ENCODE measurements at places on chromosomes 4 and X.

GRCh38 chr4:16289897-16290554 is 63.8 kb upstream of the TAPT1 start:
- no peak for DNase-seq

- no peak for DNase-seq
Observed at GRCh38 chr4:18109676-18110075, 88.1 kb upstream of the LCORL start.

DNA sequence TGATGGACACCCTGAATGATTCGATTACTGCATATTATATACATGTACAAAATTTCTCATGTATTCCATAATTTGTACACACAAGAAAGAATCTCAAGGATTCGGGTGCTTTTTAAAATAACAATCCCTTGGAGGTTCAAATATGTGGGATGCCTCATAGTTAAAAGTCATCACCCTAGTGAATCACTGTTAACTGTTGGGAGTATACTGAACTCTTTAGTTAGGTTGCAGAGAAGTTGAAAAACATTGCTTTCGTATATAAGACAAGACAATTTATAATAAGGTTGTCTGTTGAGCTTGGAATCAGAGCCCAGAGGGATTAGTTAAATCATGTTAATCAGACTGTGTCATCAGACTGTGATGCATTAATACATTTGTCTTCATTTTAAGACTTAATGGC is 15.6 kb downstream of the DCK start:
- no peak for DNase-seq

GRCh38 chr4:136599890-136600289 is 932.4 kb downstream of the PCDH18 start:
- no peak for DNase-seq

DNA sequence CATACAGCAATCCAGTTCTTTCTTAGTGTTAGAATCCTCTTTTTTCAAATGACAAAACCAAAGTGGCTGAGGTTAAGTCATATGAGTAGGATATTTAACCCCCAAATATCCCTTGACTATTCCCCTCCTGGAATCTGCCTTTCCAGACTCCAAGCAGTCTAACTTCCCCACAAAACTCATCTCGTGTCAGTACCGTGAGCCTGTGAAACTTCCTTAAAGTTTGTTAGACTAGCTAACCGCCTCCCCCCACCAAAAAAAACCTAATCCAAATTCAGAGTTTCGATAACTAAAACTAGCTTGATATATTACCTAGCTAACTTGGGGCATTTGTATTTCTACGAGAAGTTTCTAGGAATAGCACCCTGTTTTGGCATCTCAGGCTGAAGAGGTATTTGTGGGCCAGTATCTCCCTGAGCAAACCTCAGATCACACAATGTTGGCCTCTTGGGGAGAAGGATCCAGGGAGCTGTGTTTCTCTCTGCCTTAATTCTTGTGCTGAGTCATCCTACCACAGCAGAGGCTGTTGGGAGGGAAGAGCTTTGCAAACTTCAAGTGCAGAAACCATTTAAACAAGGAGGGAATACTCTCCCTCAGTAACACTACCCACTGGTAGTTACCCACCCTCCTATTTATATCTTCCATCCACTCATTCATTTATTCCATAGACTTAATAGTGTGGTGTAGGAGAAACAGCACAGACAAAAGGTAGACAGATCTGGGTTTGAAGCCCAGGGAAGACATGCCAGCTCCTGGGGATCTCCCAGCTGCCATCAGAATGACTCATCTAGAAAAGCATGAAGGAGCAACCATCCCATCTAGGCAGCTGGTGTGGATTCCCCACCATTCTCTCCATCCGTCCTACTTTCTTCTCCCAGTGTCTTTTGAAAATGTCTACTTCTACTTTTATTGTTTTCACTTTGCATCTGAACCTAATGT is 39.3 kb upstream of the TXK start:
- DNase-seq, result no peak

GRCh38 chr4:104272966-104273365 is 221.7 kb downstream of the CXXC4 start:
- no peak for DNase-seq

GRCh38 chr4:186931519-186931918 is 207.9 kb upstream of the FAT1 start:
- DNase-seq, result no peak

DNA sequence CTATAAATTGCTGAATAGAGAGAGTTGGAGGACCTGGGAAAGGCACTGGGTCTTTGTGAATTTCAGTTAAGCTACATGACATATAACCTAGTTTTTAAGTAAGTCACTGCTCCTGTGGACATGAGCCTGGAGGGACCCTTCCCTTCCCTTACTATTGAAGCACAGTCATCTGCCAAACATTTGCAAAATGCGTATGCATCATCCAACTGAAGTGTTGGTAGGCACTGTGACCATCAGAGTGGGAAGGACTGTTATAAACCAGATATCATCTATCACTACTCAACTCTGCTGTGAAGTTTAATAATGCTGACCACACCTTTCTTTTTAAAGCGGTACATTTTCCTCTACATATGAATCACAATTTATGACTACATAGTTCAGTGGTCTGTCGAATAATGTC is 5.2 kb downstream of the GABRA3 start:
- no peak for DNase-seq

DNA sequence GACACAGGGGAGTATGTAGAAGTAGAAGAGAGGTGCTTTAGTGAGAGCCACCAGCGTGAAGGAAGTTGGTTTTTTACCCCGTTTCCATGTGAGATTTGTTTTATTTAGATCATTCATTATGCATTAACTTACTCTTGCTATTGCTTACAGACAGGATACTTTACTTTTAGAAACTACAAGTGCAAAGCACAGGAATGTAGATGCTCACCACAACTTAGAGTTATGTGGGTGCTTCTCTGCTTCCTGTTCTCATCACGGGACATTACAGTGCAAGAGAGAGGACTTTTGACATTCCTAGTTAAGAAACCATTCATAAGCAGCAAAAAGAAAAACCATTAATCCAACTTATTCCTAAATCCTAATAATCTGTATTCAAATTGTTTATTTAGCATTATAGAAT is 25.6 kb upstream of the SPANXD start:
- no peak for DNase-seq

GRCh38 chr4:15197005-15197404 is 194.7 kb downstream of the CPEB2 start:
- DNase-seq, result no peak

DNA sequence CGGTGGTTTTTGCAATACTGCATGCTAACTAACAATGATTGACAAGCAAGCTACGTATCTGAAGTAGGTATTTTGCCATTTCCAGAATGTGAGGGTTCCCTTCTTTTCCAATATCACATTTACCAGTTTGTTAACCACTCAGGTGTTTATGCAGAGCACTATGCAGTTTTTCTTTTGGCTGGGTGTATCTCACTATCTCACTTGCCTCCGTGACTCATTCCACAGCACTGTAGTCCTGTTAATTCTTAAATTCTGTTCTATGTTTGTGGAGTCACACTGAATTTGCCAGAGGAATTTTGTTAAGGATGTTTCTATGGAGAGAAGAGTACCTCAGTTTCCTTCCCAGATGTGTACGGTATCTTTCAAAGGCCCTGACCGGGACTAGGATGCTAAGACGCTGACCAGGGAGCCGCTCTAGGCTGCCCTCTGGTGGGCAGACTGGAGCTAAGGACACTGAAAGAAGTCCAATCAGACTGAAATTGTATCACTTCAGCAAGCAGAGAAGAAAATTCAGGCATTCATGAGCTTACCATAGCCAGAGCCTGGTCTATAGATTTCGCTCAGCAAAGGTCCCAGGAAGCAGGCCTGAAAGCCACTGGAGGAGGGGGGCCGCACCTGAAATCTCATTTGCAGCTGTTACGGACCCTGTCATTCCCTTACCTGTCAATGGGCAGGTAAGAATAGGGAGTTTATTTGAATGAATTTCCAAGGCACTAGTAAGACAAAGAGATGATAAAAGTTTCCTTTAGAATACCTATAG is 388.4 kb upstream of the SPOCK3 start:
- DNase-seq, result no peak

GRCh38 chr4:55592014-55592413 is at the start of gene PDCL2:
PDCL2 (minus strand) TSS chr4:55592245; CDS start chr4:55592109, 136 bp downstream.
- DNase-seq, result no peak

DNA sequence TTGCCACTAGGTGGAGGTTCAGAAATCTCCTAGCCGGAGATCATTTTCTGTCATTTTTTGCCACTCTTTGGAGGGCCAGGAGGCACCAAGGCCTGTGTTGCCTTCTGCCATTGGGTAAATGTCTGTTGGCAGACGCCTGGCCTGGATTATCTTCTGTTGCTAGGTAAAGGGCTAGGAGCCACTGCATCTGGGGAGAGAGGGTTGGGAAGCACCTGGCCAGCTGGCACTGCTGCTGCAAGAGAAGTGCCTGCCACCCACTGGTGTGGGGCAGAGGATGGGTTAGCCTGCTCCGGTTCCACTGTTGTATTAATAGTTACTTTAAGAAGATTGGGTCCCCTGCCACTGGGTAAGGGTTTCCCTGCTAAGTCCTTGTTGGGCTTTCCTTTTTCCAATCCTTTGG is 58.1 kb downstream of the AWAT2 start:
- DNase-seq, result no peak

GRCh38 chr4:123353656-123354055 is 42.9 kb upstream of the SPRY1 start:
- no peak for DNase-seq

- no peak for DNase-seq
Observed at GRCh38 chr4:76470064-76470463, 35.0 kb downstream of the SHROOM3 start.

- no peak for DNase-seq
Observed at GRCh38 chrX:40267334-40268187, 169.8 kb upstream of the BCOR start.

GRCh38 chr4:175536852-175537453 is 275.1 kb downstream of the GPM6A start:
- DNase-seq, result no peak

DNA sequence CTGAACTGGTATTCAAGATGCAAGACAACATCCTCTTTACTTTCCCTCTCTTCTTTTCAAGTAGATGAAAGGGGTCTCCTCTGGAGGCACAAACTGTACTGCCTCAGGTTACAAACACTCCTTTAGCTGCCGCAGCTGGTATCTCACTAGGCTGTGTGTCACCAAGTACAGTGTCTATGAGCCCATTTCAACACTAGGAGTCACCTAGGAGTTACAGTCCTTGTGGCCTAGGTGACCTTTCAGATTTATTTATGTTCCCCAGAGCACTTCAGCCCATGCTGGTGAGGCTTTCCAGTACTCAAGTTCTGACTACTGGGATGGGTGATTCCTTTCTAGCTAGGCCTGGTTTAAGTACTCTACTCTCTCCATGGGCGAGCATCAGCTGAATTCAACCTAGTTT is 32.4 kb upstream of the TMLHE start:
- no peak for DNase-seq

- no peak for DNase-seq
Observed at GRCh38 chrX:139811942-139812629, 104.1 kb upstream of the MCF2 start.

DNA sequence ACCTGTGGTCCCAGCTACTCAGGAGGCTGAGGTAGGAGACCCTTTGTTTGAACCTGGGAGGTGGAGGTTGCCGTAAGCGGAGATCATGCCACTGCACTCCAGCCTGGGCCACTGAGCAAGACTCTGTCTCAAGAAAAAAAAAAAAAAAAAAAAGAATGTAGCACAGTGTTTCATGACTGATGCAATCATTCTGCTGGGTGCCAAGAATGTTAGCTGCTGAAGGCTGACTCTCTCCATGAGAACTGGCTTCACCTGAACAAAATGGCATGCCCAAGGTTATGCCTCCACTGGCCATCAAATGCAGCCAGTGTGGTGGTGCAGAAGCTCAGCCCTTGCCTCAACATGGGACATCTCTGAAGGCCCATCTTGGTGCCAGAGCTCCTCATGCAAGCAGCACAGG is 412.1 kb downstream of the ADAM29 start:
- no peak for DNase-seq

Data from nucleus accumbens (tissue), 56 donors.